ENCODE measurements at places on chromosomes 1 and 21.

DNA sequence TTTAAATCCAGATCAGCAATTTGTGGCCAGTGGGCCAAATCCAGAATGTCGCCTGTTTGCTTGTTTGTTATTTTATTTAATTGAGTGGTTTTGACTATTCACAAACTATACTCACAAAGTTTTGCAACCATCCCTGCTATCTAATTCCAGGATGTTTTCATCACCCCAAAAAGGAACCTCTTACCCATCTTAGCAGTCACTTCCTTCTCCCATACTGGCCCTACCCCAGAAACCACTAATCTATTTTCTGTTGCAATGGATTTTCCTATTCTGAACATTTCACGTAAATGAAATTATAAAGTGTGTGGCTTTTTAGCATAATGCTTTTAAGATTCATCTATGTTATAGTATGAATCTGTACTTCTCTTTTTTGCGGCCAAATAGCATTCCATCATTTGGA lies 41.3 kb downstream of the WDTC1 start:
- no peak for DNase-seq

DNA sequence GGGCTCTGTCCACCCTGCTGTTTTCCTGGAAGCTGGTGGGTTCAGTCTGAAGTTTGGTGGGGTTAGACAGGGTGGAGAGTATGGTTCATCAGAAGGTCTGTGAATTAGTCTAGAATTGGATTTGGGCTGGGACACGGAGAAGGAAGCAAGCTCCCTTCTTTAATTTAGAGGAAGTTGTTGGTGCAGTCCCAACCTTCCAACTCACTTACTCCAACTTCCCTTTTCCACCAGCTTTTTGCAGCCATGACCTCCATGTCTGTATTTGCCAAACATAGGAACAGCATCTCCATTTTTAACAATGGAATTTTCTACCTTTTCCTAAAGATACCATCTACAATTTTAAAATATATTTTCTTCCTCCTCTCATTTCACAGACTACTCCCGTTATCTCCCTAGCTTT lies 28.5 kb upstream of the PRELP start:
- no peak for DNase-seq

- no peak for DNase-seq
Observed at GRCh38 chr21:29360799-29361765, 62.4 kb downstream of the BACH1 start.

DNA sequence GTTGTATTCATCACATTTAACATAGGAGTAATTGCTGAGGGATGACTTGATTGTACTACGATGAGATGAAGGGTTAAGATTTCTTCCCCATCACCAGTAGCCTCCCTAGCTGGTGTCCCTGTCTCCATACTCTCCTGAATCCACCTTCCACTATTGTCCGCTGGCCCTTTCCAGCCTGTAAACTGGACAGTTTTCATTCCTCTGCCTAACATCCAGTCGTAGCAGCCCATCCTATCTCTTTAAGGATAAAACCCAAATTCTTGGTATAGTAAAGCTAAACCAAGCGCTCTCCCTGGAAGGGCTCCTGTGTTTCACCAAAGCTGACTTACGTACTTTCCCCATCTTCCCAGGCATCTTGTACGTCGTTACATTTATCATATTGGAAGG lies 670 bp downstream of the COX20 start:
- peak; percentile 54 for DNase-seq

DNA sequence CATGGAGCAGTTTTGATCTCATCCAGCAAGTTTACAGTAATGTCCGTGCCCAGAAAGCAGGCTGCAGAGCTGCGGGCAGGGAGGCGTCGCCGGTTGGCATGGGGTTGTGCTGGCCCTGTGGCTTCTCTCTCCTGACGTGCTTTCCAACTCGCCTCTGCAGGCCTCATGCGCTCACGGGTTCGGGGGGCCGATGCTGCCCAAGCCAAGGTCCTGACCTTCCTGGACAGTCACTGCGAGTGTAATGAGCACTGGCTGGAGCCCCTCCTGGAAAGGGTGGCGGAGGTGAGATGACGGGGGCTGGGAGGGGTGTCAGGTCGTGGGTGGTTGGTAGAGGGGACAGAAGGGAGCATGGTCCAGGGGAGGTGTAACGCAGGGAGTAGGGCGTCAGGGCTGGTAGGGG lies 176.1 kb downstream of the GALNT2 start:
- no peak for DNase-seq

GRCh38 chr1:235207209-235207565 lies 46.1 kb upstream of the RBM34 start:
- no peak for DNase-seq

- DNase-seq, result peak; percentile 96
Observed at GRCh38 chr1:153536012-153536670, 350 bp upstream of the S100A6 start.

GRCh38 chr1:12502336-12503109 lies 115.5 kb downstream of the DHRS3 start:
- no peak for DNase-seq

DNA sequence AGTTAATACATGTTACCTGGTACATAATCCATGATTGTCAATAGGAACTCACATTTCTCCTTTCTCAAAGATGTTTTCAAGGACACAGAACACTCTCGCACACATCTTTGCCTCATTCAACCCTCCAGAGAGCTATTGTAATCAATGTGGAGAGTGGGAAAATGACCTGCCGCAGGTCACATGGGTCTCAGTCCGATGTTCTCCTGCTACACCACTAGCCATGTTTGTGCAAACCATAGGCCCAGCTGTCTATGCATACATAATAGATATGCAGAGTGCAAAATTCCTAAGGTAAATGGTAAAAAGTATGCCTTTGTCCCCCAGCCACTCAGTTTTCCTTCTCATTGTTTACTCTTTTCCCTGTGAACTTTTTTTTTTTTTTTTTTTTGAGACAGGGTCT lies 89.2 kb downstream of the ADSS2 start:
- DNase-seq, result no peak

DNA sequence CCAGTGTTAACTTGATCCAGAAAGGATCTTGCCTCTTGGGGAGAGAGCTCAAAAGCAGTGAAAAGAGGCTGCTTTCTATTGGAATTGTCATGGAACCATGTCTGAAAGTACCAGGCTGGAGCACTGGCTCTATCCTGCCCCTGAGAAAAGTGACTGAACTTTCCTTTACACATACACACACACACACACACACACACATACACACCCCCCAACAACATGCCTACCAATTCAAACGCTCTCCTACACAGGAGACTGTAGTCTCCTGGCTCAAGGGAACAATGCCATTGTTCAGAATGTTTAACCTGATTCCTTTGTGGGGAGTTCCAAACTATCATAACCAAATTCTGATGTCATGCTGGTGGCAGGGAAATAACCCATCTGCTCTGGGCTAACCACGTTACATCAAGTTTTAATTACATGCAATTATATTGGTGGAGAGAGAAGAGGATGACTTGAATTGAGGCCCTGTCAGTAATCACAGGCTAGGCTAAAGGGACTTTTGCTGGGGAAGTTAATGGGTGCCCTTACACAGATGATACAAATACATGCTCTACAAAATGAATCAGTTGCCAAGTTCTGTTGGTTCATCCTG lies 52.3 kb upstream of the DUSP10 start:
- peak; percentile 21 for DNase-seq

DNA sequence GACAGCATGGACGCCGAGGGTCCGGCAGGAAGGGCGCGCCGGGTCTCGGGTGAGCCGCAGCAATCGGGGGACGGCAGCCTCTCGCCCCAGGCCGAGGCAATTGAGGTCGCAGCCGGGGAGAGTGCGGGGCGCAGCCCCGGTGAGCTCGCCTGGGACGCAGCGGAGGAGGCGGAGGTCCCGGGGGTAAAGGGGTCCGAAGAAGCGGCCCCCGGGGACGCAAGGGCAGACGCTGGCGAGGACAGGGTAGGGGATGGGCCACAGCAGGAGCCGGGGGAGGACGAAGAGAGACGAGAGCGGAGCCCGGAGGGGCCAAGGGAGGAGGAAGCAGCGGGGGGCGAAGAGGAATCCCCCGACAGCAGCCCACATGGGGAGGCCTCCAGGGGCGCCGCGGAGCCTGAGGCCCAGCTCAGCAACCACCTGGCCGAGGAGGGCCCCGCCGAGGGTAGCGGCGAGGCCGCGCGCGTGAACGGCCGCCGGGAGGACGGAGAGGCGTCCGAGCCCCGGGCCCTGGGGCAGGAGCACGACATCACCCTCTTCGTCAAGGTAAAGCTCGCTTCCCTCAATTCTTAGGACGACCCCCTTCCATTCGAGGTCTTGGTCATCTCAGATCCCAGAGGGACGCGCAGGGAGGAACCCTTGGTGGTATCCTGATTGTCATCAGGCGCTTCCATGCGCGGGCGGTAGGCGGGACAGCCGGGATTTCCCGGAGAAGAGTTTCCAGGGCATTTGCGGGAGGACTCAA lies 1.6 kb downstream of the CLIC6 start:
- peak; percentile 18 for DNase-seq

GRCh38 chr1:48916130-48917069 lies 139.7 kb upstream of the BEND5 start:
- peak; percentile 47 for DNase-seq

DNA sequence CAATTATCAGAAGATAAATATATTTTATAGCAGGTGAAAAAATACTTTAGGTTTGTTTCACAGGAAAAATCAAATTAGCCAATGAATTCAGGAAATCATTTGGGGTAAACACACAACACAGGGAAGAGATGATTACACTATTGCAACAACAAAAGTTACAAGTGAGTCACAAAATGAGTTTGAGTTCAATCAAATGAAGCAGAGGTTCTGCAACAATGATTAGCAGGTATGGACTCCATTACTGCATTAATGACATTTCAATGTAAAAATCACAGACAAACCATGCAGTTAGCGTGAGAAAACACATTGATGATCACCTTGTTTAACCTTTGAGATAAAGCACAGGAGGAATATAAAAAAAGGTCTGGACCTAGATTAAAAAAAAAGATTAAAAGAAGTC lies 9.7 kb downstream of the ADGRL4 start:
- DNase-seq, result no peak

DNA sequence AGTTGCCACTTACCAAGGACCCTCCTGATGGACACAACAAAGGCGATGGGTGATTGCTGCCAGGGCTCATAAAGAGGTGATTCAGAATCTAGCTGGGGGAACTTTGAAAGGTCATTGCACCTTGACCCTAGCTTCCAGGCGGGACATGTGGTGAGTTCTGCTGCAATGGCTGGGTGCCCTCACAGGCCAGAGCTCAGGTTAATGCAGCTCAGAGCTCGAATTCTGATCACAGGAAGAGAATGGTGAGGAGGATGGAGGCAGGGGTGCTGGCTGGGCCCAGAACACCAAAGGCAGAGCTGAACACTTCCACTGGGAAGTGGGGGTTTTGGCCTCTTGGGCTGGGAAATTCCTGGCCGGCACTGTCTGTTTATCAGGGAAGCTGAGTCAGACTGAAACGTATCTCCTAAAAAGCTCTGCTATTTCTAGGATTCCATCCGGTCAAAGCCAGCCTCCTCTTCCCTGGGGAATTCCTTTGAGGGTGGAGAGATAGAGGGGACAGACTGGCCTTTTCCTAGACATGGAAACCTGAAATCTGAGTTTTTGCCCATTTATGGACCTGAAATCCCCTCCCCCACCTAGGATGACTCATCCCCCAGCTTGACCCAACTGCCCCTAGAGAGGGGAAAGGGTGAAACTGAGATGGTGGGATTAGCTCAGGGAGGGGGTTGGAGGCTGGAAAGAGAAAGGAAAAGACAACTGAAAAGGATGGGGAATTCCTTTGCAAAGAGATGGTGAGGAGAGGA lies 27.2 kb downstream of the NUAK2 start:
- peak; percentile 98 for DNase-seq

All from EL (cell line).